ENCODE measurements at places on chromosomes 3 and 15.

GRCh38 chr15:79656151-79657000 lies 224.2 kb downstream of the MINAR1 start:
- no peak for DNase-seq

DNA sequence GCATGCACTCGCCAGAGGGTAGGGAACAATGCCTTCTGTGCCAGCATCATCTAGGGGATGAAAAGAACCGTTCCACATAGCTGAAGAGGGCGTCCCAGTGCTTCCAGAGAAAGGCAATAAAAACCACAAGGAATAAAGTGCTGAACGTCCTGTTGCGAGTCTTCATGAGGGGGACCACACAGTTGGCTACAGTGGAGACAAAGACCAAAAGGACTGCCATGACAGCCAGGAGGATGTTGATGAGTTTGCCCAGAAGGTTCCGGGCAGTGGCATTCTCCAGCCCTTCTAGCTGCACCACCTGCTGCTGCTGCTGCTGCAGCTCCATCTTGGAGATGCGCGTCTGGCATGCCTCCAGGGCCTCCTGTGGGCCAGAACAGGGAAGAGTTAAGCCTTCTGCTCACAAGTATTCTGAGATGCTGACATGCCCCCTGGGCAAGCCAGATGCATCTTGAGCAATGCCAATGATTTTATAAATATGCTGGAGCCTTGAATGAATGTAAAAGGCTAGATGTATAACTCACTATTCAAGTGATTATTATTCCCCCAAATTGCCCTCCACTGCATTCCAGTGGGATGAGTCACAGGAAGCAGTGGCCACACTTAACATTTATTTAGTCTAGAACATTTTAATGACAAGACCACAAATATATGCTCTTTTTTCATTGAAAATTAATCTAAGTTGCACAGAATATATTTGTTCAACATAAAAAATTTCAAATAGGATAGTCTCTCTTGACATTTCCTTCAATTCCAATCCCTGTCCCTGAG lies 45.1 kb upstream of the PLXND1 start:
- DNase-seq: no peak

DNA sequence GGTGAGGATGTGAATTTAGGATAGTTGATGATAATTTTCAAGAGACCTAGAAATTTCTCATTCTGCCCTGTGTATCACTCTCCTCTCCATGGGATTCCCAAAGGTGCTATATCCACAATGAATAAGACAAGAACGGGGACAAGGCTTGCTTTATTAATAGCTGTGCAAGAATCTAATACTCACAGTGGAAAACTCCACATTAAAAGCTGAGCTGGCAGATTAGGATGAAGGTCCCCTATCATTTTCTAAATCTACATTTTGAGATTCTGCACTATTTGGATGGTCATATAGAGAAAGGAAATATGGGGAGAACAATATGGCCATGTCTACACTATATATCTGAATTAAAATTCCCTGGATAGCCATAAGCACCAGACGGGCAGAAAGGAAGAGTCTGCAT lies 411.0 kb upstream of the TGFBR2 start:
- DNase-seq: no peak

- no peak for DNase-seq
Observed at GRCh38 chr3:58260261-58260731, 22.7 kb downstream of the ABHD6 start.

DNA sequence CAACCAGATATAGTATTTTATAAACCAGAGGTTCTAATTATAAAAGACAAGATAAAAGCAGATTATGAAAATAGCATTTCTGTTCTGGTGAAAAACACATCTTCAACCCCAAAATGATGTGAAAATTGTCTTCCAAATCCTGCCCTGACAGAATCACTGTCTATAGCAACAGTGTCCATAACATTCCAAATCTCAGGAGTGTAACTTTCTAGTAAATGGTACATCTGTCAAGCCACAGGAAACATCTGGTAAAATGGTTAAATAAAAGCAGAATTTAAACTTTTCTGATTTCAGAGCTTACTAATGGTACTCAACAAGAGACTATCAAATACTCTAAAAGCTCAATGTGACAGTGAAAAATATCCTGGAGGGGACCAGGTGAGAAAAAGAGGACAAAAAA lies 60.5 kb downstream of the VGLL4 start:
- no peak for DNase-seq
